Bronchial epithelial cell (primary cell): ENCODE measurements at places on chromosomes 3 and 15. TPM values are rescaled to one million over a fixed set of nuclear protein-coding genes. Genes with fewer than 3 reads are reported as not detected.

RAB6B gene
- total RNA-seq = under 0.01 and 0.13 TPM in 2 replicates

ZNF80 gene
- not detected in 2 replicates for total RNA-seq

PRR20G gene
- total RNA-seq = not detected in 2 replicates

CCDC39 gene
- not detected in 2 replicates for total RNA-seq

GOLGA6L7 gene
- not detected in 2 replicates for total RNA-seq

DGKG gene
- not detected in 2 replicates for total RNA-seq

WDR93 gene
- total RNA-seq = not detected in 2 replicates

STAB1 gene
- total RNA-seq = under 0.01 and 0.13 TPM in 2 replicates

DNA sequence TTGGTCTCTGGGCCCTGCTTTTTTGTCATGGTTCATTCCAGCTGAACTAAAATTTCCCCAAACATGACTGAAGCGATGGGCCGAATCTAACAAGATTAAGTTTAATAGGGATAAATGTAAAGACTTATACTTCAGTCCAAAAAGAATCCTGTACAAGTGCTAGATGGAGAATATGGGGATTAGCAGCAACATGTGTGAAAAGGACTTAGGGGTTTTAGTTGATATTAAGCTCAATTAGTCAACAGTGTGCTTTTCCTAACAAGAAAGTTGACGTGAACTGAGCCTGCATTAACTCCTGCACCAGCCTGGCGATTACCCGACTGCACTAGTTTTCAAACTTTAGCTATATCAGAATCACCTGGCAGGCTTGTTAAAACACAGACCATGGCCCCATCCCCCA, 61.0 kb upstream of the BBX start:
- DNase-seq = no peak

DNA sequence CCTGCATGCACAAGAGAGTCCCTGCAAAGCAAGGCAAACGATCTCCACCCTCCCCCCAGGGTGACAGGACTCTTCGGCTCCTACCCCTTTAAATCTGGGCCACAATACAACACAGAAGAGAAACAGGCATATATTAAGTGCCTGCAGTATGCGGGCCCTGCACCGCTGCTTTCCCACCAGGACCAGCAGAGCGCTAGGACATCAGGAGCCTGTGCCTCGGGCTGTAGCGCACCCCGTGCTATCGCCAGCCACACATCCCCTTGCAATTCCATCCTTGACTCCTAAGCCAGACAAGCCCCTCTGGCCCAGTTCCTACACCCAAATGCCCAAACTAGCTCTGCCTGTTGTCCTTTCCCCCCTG, 4.1 kb downstream of the GALNT15 start:
- DNase-seq = no peak

- peak; percentile 66 for DNase-seq
Measured at GRCh38 chr15:64740311-64741170, 34.8 kb downstream of the RBPMS2 start.

- DNase-seq = no peak
Measured at GRCh38 chr3:190481779-190482178, 32.1 kb upstream of the TMEM207 start.

- DNase-seq = peak; percentile 83
Measured at GRCh38 chr3:124492824-124493223, 237.4 kb upstream of the UMPS start.

DNA sequence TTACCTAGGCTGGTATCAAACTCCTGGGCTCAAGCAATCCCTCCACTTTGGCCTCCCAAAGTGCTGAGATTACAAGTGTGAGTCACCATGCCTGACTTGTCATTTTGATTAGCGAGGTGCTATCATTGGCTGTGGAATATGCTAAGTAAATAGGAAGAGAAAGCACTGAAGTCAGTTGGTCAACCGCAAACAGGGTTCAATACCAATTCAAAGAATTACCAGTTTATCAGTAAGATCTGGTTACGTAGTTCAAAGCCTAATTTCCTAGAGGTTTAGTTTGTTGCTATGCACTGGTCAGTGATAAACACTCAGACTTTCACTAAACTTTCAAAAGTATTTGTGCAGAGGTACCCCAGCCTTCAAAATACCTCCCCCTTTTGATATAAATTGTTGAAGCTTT, 29.5 kb downstream of the GLB1 start:
- DNase-seq = peak; percentile 26

DNA sequence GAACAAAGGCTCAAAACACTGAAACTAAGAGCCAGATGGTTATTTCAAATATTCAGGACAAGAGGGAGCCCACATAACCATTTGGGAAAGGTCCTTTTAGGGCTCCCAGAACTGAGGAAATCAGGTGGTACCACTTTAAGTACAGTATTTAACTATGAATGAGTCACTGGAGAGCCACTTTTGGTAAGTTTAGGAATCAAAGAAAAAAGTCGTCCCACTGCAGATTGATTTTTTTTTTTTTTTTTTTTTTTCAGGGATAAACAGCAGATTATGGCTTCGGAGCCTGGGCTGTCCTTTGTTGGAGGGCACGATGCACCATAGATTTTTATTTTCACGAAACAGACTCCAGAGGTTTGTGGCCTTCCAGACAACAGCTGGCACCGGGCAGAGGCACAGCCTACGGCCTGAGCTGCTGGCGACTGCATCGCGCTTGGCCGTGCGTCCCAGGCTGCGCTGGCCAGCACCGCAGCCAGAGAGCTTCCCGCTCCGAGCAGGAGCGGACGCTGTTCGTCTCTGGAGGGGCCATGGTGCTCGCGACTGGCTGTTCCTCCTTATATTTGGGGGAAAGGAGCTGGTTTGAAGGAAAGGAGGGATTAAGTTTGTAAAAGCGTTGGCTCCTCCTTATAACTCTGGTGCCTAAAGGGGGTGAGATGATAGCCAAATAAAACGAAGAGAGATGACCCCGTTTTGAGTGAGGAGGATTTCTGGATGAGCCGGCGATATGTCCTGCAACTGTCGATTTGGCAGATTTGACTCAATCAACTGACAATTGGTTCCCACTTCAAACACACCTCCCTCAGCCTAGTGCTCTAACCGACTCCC, 152.9 kb upstream of the GOLIM4 start:
- peak; percentile 12 for DNase-seq

GRCh38 chr3:84974347-84974746, 15.6 kb downstream of the CADM2 start:
- peak; percentile 27 for DNase-seq

- DNase-seq = no peak
Measured at GRCh38 chr3:181458857-181459256, 252.9 kb upstream of the SOX2 start.

DNA sequence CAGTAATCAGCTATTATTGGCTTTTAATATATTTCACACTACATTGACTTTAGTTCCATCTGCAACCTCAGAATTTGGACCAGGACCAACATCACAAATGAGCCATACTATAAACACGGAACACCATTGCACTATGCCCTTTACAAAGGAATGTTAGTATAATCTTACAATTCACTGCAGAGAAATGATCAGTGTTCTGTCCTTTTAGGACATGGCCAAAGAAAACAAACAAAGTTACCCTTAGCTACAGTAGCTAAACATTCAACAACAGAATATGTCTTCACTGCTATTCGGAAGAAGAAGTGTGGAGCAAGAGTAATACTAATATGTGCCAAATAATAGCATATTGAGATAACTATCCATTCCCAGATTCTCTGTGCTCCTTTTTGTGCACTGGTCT, 90.4 kb downstream of the NAALADL2 start:
- DNase-seq = peak; percentile 59
